Kidney (tissue), 22 donors: ENCODE measurements at places on chromosomes 16 and 17.
A peak's percentile ranks its signal among the peaks of the same experiment; 100 is the strongest.

DNA sequence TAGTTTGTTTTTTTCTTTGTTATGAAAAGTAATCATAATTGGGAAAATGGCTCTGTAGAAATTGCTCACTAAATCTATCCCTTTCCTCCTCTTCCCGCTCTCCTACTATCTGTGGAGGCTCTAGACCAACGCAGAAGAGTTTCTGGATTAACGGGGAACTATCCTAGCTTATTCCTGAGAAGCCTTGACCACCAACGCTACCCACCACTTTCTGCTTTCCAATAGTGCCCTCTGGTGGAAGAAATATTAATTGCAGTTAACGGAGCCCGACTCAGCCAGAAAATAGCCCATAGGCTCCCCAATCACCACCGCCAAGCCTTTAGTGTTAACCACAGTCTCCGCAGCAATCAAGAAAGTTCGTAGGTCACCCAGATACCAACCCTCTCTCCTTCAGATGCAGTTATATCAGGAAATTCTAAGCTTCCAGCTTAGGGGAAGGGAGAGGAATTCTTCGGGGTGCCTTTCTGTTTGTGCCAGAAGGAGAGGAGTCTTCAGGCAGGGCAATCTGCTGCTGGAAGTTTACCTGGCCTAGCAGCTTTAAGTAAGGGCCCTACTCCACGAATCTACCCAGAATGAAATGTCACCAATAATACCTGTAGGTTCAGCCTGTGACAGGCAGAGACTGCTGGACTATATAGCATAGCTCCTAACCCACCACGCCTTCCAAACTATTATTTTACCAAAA lies 23.0 kb upstream of the NSRP1 start:
- DNase-seq, result no peak

- DNase-seq, result no peak
Observed at GRCh38 chr17:73365301-73365874, 53.6 kb upstream of the CDC42EP4 start.

DNA sequence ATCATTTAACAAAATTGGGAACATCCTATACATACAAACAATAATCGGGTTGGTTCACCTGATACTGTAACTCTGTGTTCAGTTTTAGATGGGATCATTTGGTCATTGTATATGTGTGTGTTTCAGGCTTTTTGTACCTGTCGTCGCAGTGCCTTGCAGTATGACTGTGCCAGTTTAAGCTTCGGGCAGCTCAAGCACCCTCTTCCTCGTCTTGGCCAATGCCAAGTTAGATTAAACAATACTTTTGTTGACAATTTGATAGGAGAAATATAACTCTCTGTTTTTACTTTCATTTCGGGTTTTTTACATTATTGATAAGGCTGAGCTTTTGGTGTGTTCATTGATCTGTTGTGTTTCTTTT lies 37.0 kb upstream of the ARHGAP17 start:
- DNase-seq, result no peak

- DNase-seq, result no peak
Observed at GRCh38 chr16:20364051-20364450, 11.5 kb upstream of the UMOD start.

GRCh38 chr17:4155980-4156620 lies 13.1 kb downstream of the CYB5D2 start:
- DNase-seq, result no peak

- DNase-seq, result no peak
Observed at GRCh38 chr17:63035271-63035670, 69.2 kb downstream of the TANC2 start.

DNA sequence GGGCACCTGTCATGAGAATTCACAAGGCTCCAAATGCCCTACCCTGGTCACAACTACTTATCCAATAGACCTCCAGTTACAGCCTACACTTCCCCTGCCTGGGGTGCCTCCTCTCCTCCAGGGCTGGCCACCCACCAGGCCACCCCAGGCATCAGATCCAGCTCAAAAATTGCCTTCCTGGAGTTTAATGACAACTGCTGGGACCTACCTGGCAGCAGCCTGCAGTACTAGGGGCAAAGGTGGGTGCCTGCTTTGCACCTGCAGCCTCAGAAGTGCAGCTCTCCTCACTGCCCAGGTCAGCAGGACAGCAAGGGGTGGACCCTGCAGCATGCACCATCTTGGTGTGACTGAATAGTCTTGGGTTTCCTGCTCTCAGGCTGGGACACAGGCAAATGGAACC lies 3.6 kb downstream of the GP1BA start:
- no peak for DNase-seq

DNA sequence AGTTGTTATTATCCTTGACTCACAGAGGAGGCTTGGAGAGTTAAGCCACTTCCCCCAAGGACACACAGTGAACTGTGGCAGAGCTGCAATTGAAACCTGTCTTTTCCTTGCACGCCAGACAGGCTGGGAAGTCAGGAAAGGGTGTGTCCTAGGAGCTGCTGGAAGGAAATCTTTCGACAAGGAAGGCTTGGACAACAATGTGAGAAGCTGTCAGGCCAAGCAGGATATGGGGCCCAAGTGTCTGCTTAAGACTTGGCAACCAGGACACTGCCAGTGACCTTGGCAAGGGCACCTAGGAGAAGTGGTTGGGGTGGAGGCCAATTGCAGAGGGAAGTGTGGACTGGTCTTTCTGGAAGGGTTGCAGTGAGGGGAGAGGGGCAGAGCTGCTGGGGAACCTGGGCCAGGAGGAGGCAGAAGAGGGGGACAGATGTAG lies 2.1 kb upstream of the CAMKK1 start:
- DNase-seq, result peak; percentile 74

- DNase-seq, result peak; percentile 59
Observed at GRCh38 chr17:58316260-58316960, 12.2 kb downstream of the TSPOAP1 start.
